Stimulated activated CD4-positive, alpha-beta T cell treated with anti-CD3 and anti-CD28 coated beads, Interleukin-15, amount 100 ng/mL, for 48 hours (primary cell): ENCODE measurements at places on chromosomes 2 and 18.

- DNase-seq, result no peak
Measured at GRCh38 chr2:162330881-162331280, 12.4 kb upstream of the IFIH1 start.

DNA sequence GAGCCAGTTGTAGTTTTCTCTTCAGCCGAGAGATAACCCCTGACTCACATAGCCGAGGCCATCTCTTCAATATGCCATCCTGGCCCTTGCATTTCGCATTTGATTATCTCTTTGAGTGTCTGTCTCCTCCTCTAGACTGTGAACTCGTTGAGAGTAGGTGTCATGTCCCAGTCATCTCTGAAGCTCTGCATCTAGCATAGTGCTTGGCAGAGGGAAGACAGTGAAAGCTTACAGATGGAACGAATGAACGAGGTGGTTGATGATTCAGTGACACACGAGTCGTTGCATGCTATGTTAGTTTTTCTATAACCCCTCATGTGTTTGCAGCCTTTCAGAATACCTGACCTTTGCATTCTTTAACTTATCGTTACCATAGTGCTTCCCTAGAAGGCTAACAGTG is 59.9 kb upstream of the CYRIA start:
- peak; percentile 10 for DNase-seq

DNA sequence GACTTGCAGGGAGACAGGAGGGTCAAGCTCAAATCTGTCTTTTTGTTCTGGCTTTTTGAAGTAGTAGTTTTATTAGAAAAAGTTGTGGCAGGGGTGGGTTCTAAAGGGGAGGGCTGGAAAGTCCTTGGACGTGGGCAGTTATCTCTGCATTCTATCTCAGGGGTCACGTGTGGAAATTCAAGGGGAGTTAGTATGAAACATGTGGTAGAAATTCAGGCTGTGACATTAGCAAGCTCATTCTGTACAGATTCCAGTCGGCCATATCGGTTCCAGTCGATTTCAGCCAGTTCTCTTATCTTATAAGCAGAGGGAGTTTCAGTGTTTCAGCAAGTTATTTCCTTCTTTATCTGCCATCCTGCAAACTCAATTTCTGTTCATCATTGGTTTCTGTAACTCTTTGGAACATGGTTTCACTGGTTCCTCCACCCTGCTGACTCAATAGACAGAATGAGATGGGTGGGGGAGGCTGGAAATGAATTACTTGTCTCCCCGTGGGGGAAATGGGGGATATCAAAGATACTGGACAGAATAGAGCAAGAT is 53.0 kb downstream of the RAB27B start:
- no peak for DNase-seq

DNA sequence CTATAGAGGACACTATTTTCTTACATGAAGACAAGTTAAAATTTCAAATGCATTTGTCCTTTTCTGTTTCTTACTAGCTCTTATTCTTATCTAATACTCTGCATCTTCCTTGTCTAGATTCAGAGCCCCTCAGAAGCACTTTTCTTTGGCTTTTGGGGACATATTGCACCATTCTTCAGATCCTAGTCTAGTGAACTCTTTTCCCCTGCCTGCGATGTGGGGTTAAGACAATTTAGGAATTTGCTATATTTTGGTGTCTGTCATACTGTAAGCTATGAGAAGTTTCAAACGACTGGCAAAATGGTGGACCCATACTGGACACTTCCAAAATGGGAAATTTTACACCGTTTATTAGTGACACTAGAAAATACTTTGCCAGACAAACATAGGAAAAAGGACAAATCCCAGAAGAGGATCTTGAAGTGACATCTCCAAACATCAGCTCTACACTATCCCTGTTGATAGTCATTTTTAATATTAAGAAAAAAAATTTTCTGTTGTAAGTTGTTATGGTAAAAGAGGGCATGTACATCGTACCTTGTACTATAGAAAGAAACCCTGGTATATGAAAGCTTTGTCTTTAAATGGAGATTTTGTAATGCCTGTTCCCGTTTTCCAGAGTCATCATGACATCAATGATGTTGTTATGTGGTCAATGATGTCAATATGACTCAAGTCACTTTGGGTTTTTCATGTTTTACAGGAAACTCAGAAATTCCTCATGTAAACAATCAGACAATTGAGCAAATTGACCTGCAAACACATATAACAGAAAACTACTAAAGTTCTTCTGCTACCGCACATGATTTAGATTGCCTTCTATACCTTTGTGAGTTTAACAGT is 4.4 kb upstream of the KYNU start:
- DNase-seq, result no peak

GRCh38 chr18:45549290-45549689 is 66.0 kb upstream of the SLC14A2 start:
- no peak for DNase-seq

- no peak for DNase-seq
Measured at GRCh38 chr2:99593692-99594427, 104.0 kb upstream of the REV1 start.

GRCh38 chr2:181812106-181812743 is 79.3 kb upstream of the ITPRID2 start:
- DNase-seq, result no peak

DNA sequence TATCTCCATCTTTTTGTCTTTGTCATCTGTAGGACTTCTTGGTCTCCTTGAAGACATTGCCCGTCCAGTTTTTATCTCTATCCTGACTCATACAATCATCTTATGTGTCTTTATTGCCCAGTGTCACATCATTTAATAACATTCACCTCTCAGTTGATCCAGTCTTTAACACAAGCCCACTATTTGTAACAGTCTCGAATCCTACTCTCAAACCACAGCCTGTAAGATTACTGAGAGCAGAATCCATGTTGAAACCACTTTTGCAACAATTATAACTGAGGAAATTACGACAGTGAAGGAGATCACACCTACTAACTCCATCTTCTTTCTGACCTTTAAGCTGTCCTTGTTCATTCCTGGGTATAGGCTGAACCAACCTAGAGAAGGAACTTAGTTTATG is 1206.0 kb upstream of the ZEB2 start:
- DNase-seq, result no peak

- DNase-seq, result no peak
Measured at GRCh38 chr2:48707466-48707865, 48.1 kb downstream of the LHCGR start.

GRCh38 chr2:227870710-227871374 is 589 bp upstream of the DAW1 start:
- no peak for DNase-seq

DNA sequence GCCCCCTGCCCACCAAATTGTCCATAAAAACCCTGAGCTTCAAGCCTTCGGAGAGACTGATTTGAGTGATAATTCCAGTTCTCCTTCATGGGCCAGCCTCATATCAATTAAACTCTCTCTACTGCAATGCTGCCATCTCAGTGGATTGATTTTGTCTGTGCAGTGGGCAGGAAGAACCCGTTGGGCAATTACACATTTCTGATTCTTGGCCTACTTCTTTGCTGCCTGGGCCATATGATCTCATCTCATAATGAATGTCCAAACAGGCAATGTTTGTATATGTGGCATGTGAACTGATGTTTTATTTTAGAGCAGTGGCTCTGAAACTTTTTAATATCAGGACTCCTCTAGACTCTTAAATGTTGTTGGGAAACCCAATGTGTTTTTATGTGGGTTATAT is 101.2 kb upstream of the SLC38A11 start:
- DNase-seq, result no peak

GRCh38 chr2:105344704-105345345 is 7.5 kb downstream of the C2orf49 start:
- DNase-seq, result no peak

GRCh38 chr2:190553254-190553653 is 18.7 kb upstream of the NEMP2 start:
- DNase-seq, result no peak

DNA sequence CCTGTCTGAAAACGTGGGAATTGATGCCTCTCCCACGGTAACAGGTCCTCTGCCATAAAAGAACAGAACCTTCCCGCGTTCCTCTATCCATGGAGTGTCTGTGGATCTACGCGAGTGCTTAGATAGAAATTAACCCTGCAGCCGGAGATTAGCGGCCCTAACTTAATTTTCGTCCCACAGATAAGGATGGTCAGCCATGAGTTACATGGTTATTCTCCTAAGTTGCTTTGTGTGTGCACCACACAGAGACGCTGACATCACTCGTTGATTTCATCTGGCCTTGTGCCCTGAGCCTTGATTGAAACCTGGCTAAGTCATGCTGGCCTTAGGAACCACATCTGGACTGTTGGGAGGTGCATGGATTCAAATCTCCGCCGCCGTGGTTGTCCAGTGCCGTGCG is 132.1 kb downstream of the GBX2 start:
- no peak for DNase-seq

GRCh38 chr2:162029287-162029901 is 44.6 kb downstream of the DPP4 start:
- no peak for DNase-seq

DNA sequence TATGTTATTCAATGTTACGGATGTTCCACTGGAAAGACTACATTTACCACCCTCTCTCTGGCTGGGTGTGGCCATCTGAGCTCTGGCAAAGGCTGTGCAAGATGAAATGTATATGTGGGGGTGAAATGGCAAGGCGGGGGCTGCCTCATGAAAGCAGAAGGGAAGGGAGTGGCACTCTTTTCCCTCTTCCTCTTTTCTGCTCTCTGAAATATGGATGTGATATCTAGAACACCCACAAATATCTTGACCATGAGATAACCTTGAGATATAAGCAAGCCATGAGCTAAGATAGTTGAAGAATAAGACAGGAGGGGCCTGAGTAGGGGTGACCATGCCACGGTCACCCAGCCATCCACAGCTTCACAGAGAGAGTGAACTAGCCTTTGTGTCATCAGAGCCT is 367.8 kb upstream of the ID2 start:
- no peak for DNase-seq

DNA sequence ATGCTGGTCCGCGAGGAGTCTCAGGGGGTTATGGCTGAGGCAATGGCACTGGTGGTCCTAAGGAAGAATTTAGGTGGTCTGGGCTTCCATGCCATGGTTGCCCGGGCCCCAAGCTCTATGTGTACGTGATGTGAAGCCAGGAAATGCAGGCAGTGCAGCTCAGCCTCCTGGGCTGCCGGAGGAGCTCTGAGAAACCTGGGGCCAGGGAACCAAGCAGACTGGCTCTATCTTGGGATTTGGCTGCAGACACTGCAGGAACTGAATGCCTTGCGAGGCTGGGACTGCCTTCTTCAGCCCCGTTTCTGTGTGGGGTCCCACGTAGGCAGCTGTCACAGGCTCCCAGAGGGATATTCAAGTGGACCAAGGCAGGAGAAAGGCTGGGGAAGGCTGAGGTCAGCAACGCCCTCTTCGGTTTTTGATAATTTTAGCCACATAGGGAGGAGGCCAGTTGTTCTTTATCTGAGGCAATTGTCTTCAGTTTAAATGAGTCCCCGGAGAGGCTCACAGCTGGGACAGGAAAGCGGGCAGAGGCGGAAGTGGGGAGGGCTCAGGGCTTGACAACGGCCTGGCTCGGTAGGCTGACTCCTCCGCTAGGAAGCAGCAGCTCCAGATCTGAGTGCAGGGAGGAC is 77.7 kb downstream of the RHOB start:
- DNase-seq, result no peak

DNA sequence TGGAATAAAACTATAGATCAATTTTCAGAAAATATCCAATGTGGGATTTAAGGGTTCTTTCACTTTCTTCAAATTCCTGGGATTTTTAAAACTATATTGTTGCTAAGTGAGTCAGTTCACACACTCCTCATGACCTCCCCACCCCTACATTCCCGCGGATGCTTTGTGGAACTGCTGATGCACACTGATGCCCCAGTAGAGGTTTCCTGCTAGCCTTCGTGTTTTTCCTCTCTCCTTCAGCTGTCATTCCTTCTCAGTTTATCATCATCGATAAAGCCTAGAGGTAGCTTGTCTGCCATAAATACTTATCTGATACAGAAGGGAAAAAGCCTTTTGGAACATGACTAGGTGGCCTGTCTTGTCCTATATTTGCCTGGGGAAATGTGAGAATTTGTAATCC is 67.4 kb upstream of the GALNT5 start:
- DNase-seq, result no peak

- no peak for DNase-seq
Measured at GRCh38 chr18:63368611-63369010, 1.6 kb upstream of the KDSR start.

- no peak for DNase-seq
Measured at GRCh38 chr2:148613231-148614013, 31.1 kb upstream of the EPC2 start.

- peak; percentile 3 for DNase-seq
Measured at GRCh38 chr18:62186499-62186773, 420 bp downstream of the PIGN start.

DNA sequence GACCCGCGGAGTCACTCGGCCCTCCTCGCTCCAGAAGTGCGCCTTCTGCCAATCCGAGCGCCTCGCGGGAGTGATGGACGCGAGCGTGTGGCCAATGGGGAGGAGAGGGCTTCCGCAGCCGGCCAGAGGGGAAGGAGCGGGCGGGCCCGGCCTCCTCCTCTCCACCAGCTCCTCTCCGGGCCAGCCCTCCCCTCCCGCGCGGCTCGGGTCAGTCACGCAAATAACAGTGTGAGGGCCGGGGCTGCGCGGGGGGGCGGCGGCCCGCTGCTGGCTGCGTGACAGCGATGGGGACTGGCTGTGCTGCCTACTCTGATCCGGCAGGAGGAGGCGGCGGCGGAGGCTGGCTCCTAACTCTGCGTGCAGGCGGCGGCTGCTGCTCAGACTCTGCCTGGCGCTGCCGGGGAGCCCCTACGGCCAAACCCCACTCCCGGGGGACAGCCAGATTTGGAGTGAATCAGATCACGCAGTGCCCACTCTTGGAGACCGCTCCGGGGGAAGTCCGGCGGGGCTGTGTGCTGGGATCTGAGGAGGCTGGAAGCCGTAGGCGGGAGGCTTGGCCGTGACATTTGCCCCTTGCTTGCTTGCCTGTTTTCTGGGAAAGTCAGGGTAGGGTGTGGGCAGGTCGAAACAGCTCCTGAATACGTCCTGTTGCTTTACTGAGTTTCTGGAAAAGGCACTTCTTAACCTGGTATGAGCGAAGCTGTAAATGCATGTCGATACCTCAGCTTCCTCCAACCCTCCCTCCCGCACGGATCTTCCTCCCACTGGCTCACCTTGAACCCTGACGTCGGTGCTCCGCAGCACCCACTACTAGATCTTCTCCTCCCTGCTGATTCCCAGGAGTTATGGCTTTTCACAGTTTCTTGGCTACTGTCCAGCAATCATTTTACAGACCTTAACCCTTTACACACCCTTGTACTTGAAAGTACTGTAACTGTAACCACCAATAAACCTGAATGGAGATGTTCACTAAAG is 97.9 kb upstream of the SERTAD2 start:
- DNase-seq, result no peak

DNA sequence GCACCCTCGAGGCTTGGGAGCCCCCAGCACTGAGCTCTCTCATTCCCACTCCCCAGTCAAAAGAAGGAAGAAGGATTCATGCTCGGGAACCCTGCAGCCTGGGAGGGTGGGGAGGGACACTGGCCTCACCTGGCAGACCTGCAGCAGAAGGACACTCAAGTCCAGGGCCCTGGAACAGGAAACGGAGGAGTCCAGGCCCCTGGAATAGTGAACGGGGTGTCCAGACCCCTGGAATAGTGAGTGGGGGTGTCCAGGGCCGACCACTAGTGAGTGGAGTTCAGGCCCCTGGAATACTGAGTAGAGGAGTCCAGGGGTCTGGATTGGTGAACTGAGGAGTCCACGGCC is 292.5 kb downstream of the NDUFA10 start:
- DNase-seq, result no peak
